ENCODE measurements at places on chromosomes 2 and 18.

DNA sequence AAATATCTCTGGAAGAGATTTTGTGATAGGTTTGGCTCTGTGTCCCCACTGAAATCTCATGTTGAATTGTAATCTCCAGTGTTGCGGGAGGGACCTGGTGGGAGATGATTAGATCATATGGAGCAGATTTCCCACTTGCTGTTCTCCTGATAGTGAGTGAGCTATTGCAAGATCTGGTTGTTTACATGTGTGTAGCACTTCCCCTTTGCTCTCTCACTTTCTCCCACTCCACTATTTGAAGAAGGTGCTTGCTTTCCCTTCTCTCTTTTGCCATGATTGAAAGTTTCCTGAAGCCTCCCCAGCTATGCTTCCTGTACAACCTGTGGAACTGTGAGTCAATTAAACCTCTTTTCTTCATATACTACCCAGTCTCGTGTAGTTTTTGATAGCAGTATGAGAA is 97.0 kb upstream of the FN1 start:
- ATAC-seq: no peak

DNA sequence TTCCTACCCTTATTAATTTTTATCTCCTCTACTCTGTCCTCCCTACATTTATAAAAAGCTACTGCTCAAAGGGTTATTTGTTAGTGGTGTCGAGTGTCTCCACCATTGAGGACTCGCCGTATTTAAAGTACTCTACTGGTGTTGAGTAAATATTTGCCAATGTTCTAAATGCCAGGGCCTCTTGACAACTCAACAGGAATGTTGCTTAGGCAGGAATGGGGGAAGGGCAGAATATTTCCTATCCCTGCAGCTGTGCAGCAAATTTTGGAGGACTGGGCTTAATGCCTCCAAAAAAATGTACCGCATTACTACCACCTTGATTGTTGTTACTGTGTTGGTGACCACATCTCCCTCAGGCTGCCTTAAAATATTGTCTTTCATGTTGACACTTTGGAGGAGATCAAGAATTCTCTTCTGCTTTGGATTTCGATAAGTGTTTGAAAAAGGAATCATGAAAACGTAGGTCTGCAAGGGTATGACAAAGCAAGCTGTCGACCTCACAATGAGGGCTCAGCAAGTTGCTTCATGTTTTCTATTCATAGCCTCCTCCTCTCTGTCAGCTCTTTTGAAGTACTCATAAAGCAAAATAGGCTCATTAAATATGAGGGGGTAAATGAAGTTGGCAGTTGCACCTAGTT is 84.3 kb downstream of the EFEMP1 start:
- ATAC-seq: no peak

GRCh38 chr2:96876269-96877041 is 6.6 kb upstream of the SEMA4C start:
- ATAC-seq: peak; percentile 39

GRCh38 chr2:150387586-150388288 is 99.7 kb downstream of the RND3 start:
- no peak for ATAC-seq

- ATAC-seq: no peak
These were observed 854.8 kb downstream of the EPHA4 start for GRCh38 chr2:220717283-220717682.
